ENCODE measurements at places on chromosomes 6 and 20. TPM values are rescaled to one million over a fixed set of nuclear protein-coding genes. Genes with fewer than 3 reads are reported as not detected.

GRCh38 chr6:111113336-111114086 lies 26.2 kb downstream of the SLC16A10 start:
- no peak for DNase-seq

- DNase-seq = no peak
Measured at GRCh38 chr6:13907001-13907350, 17.8 kb upstream of the RNF182 start.

SLC24A3 gene
- not detected for total RNA-seq

GRCh38 chr6:168469521-168469920 lies 28.5 kb downstream of the SMOC2 start:
- DNase-seq = no peak

GRCh38 chr6:44665143-44665542 lies 277.6 kb downstream of the CDC5L start:
- DNase-seq = no peak

- no peak for DNase-seq
Measured at GRCh38 chr20:52630138-52630537, 342.0 kb upstream of the TSHZ2 start.

GRCh38 chr20:1661542-1662299 lies 4.1 kb upstream of the SIRPG start:
- no peak for DNase-seq

ZSCAN31 gene
- 10.7 TPM for total RNA-seq

GRCh38 chr6:27168108-27168507 lies 79.4 kb upstream of the PRSS16 start:
- peak; percentile 55 for DNase-seq

SLC12A5 gene
- 2.4 TPM for total RNA-seq

DNA sequence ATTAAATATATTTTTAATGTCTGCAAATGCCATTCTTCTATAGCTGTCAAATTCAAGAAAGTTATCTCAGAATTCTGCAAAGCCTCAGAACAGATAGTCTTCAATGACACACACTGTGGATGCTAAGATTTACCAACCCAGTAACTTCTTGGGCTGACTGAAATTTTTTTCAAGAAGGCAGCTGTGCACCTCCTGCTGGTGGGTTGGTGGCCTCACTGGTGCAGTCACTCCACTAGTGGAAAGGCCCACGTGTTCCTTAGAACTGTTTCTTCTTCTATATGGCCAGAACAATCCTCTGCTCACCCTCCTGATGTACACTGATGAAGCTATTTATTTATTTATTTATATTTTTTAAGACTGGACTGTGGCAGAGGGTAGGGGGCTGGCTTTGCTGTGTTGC lies 28.1 kb upstream of the MTCL3 start:
- DNase-seq = peak; percentile 5

DNA sequence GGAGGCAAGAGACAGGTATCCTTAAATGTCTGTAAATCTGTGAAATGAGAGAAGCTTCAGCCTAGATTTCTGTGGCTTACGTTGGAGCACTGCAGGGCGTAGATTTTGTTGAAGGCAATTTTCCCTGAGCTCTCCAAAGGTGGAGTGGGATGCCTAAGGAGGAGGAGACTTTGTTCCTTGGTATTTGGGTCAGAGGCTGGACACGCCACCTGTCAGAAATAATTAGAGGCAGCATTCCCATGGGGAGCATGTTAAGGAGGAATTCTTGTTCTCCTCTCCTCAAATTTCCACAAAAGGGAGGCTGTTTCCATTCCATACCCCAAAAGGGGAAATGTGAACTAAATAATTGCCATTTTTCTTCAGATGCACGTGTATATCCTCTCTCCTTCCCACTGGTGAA lies 11.1 kb upstream of the SCGN start:
- DNase-seq = no peak

DNA sequence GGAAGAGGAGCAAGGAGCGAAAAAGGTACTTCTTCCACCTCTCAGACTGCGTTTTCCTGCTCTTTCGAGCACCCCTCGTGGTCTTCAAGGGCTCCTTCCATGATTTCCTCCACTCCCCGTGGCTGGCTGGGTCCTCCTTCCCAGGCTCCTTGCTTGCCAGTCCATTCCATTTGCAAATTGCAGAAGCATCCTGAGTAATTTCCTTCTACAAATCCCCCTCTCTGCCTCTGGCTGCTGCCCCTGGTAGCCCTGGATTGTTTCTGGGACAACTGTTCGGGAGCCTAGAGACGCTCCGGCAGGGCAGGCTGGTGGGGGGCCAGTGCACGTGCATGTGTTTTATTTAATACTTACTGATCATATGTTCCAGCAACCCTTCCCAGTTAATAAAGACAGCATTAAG lies 173.1 kb downstream of the ZMYND8 start:
- no peak for DNase-seq

SPDEF gene
- 190 TPM for total RNA-seq

DNA sequence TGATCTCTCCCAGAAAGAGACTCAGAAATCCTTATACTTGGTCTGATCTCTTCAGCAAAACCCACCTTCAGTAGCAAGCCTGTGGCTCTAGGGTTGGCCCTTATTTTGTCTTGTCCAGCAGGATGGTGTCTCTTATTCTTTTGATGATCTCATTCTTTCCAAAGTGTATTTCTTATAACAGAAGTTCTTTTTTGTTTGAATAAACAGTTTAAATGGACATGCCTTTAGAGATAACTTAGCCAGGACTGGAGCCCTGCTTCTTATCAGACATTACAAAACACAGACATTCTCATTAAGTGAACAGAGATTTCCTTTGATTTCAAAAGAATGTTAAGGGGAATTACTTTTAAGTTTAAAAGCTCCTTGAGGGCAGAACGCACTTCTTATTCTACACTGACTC lies 31.7 kb downstream of the KCNS1 start:
- no peak for DNase-seq

KIF25 gene
- total RNA-seq = not detected

DNA sequence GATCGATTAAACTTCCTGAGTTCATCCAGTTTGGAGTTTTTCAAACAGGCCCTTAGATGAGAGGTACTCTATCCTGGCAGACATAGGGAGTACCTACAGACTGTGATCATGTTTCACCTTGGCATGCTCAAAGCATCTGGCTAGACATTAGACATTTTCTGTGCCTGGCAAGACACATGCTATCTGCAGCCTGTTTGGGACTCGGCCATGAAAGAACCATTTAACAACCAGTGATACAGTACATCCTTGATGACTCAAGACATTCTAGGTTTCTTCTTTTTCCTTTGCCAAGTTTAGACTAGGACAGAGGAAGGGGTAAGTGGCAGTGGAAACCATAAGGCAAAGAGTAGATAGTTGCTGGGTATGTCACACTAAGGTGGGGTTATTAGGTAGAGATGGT lies 15.4 kb upstream of the PAQR8 start:
- DNase-seq = peak; percentile 66

DNA sequence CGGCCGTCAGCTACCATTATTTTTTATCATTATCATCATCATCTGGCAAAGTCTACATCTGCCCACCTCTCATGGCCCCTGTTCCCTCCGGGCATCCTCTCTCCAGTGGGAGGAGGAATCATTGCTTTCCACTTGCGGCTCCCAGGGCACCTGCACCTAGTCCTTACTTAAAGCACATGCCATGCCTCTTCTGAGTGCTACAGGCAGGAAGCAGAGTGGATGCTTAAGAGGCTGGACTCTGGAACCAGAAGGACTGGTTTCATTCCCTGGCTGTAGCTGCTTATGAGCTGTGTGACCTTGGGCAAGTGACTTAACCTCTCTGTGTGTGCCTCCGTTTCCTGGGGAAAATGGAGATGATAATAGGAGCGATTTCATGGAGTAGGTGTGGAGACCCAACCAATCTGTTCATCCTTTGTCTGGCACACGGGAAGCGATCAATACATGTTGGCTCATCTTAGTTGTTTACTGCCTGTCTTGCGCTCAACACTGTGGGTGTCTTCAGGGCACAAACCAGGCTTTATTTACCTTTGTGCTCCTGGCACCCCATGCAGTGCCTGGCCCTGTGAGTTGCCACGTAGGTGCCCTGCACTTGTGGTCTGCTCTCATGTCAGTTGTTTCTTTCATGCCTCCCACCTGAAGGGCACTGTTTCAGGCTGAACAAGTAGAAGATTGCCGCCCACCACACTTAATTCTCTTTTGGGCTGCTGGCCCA lies 317.0 kb upstream of the SULF2 start:
- DNase-seq = no peak

PLN gene
- total RNA-seq = not detected

GRCh38 chr6:142728364-142728763 lies 216.6 kb downstream of the HIVEP2 start:
- DNase-seq = no peak

- DNase-seq = no peak
Measured at GRCh38 chr20:22305381-22305780, 279.0 kb downstream of the FOXA2 start.

- peak; percentile 27 for DNase-seq
Measured at GRCh38 chr20:12965212-12965869, 43.4 kb upstream of the SPTLC3 start.

GRCh38 chr20:38256021-38256420 lies 4.5 kb downstream of the KIAA1755 start:
- DNase-seq = no peak

DNA sequence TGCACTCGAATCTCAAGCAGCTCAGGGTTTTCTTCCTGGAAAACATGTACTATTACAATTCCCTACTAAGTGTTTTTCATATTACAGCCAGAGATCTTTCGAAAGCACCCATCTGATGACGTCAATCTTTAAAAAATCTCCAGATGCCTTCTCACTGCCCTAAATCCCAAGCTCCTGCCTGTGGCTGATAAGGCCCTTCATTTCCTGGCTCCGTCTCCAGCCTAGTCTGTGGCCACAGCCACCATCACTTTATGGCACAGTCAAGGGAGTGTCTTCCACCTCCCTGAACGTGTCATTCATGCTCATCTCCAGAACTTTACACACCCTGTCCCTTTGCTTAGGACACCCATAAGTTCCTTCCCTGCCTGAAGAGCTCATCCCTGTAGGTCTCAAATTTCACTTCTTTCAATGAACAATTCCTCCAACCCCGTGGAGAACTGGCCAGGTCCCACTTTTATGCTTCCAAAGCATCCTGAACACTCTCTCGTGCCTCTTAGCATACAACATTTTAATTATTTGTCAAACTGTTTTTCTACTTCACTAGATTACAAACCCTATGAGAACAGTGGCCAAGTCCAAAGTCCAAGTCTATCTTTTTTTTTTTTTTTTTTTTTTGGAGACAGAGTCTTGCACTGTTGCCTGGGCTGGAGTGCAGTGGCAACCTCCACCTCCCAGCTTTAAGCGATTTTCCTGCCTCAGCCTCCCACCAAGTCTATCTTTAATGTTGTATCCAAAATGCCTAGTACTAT lies 106.1 kb upstream of the AGPAT4 start:
- no peak for DNase-seq

DNA sequence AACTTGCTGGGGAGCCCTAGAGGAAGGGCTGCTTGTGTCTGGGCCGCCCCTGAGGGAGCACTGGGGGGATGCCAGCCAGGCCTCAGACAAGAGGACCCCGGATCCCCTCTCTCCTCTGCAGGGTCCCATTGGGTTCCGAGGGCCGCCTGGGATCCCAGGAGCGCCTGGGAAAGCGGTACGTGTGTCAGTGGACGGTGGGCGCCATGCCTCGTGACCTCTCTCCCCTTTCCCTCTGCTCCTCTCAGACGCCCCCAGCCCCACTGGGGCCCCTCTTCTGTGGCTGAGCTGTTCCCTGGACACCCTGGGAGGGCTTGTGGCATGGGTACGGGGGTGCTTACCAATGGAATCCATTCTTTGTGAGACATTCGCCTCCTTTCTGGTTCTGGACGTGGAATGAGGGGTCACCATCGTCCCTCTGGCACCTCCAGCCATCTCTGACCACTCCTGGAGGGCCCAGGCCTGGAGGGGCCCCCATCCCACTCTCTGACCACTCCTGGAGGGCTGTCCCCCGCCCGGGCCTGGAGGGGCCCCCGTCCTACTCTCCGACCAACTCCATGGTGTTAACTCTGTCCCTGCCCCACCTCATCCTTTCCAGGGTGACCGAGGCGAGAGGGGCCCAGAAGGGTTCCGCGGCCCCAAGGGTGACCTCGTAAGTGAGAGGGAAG lies 9.9 kb downstream of the COL9A3 start:
- no peak for DNase-seq

- DNase-seq = peak; percentile 52
Measured at GRCh38 chr6:31651602-31652191, 764 bp downstream of the BAG6 start.

ID4 gene
- total RNA-seq = 1.4 TPM

TFAP2C gene
- 36.3 TPM for total RNA-seq

- peak; percentile 2 for DNase-seq
Measured at GRCh38 chr6:108897371-108897770, 49.1 kb downstream of the ARMC2 start.

CALHM5 gene
- total RNA-seq = not detected
